ENCODE measurements at places on chromosomes 6 and 20. TPM values are rescaled to one million over a fixed set of nuclear protein-coding genes. Genes with fewer than 3 reads are reported as not detected.

Gene SIGLEC1
- not detected for total RNA-seq

Gene SFTA2
- total RNA-seq = not detected

Gene BTBD9
- 13.4 TPM for total RNA-seq

Gene SIRPB1
- 0.17 TPM for total RNA-seq

Gene CLVS2
- total RNA-seq = not detected

Gene LTB
- not detected for total RNA-seq

Gene BCAS4
- total RNA-seq = 33.7 TPM

DNA sequence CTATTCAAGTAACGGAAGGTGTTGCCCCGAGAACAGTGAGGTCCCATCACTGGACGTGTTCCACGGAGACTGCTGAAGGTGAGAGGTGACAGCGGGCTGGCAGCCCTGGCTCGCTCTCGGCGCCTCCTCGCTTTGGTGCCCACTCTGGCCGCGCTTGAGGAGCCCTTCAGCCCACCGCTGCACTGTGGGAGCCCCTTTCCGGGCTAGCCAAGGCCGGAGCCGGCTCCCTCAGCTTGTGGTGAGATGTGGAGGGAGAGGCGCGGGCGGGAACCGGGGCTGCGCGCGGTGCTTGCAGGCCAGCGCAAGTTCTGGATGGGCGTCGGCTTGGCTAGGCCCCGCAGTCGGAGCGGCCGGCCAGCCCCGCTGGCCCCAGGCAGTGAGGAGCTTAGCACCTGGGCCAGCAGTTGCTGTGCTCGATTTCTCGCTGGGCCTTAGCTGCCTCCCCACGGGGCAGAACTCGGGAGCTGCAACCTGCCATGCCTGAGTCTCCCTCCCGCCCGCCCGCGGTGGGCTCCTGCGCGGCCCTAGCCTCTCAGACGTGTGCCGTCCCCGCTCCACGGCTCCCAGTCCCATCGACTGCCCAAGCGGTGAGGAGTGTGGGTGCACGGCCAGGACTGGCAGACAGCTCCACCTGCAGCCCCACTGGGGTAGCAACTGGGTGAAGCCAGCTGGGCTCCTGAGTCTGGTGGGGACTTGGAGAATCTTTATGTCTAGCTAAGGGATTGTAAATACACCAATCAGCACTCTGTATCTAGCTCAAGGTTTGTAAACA, 77.6 kb downstream of the RNF182 start:
- no peak for DNase-seq

DNA sequence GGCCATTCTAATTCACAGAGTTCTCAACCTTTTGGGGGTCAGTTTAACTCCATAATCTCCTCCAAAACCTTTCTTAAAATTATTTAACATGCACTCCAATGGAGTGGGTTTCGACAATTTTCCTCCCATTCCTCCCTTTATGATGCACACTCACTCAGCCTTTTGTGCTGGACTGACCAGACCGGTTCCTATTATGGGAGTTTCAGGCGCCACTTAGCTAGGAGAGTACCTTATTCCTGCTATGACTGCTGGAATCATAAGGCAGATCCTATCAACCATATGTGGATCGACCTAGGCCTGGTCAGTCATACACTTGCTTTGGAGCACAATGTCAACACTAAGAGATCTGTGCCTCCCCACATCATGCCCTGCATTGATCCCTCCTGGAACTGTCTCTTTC, 63.9 kb upstream of the MOCS1 start:
- no peak for DNase-seq

DNA sequence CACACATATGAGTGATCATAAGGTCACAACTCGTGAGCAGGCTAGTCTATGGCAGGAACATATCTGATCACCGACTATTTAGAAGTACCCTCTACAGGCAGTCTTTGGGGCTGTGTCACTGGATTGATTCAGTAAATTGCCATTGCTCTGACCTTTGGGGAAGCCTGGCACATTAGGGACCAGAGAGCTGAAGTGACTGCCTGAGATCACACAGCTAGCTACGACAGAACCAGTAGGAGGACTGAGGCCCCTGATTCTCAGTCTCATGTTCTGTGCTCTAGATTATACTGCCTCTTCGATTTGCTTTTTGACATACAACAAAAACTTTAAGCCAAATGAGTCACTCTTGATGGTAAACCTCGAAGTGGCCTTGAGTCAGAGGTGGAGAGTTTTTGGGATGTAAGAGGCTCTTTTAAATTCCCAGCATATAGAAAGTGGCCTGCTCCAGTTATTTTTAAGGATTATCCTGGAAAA, 247.5 kb upstream of the SUPT3H start:
- DNase-seq = peak; percentile 82

GRCh38 chr6:94658929-94659328, 918.4 kb upstream of the MANEA start:
- no peak for DNase-seq

GRCh38 chr6:116766506-116767176, 1.1 kb upstream of the FAM162B start:
- DNase-seq = no peak

DNA sequence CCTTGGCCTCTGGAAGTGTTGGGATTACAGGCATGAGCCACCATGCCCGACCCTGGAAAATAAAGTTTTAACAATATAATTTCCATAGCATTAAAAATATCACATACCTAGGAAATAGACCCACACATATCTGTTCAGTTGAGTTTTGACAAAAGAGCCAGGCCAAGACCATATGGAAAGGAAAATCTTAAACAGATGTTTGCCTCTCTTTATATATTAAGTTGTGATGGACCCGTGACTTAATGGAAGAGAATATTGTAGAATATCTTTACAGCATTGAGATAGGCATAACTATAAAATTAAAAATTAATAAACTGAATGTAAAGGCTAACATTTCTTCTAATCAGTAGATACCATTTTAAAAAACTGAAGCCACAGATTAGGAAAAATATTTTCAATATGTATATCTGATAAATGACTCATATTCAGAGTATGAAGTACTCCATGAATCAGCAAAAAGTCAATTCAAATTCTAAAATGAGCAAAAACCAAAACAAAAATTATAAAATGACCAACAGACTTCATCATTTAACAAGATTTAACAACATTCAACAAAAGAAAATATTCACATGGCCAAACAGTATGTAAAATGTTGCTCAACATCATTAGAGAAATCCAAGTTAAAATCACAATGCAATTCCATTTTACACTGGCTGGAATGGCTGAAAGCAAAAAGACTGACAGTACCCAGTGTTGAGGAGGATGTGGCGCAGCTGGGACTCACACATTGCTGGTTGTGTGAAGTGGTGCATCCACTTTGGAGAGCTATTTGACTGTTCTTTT, 43.3 kb downstream of the GTF2H5 start:
- DNase-seq = peak; percentile 47

GRCh38 chr20:58584051-58584824, 66.8 kb upstream of the STX16 start:
- DNase-seq = no peak

- no peak for DNase-seq
Measured at GRCh38 chr20:42340368-42340767, 722.2 kb upstream of the CHD6 start.

DNA sequence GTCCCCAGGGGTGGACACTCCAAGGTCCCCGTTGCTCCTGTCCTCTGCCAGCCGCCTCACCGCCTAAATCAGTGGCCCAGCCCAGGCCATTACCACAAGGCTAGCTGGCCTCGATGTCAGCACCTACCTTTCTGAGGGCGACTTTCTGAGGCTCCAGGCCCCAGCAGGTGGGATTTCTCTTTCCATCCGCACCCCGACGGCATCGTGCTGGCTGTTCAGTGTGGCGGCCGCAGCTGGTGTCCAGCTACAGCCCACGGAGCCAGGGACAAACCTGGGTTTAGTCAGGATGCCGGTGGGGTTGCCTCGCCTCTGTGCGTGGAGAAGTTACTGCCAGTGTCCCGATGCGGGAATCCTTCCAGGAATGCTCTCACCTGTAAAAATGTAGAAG, 60.8 kb downstream of the ERMARD start:
- no peak for DNase-seq

DNA sequence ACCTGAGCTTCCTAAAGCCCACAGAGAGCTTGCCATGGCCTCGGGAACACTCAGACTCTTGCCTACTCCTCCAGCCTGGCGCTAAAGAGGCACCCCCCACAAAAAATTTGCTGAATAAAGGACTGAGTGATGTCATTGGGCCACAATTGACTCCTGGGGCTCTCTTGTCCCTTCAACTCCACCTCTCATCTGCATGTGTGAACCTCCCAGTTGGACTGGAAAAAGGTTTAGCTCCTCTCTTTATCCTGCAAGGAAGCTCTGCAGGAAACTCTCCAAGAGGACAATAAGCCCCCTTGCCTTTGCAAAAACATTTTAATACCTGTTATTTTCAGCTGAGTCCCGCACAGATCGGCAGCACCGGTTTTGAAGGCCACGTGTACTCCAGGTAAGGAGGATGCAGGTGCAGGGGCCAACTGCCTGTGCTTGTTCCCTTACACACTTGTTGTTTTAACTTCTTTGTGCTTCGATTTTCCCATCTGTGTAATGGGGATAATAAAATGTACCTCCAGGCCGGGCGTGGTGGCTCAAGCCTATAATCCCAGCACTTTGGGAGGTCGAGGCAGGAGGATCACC, 107.3 kb downstream of the TFAP2C start:
- DNase-seq = no peak

DNA sequence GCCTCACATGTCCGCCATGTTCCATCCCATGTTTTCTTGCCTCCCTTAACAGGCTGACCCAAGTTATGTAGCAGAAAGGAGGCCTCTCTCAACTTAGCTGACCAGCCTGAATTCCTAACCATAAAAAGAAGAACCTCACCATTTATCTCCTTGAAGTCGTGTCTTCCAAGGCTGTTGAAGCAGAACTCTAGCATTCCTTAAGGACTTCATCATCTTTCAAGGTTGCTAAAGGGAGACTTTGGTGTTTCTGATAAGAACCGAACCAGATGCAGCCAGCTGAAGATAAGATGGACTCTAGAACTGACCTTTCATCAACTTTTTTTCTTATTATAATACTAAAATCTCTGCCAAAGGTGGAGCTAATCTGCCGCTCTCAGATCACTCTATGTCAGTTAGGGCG, 571.7 kb upstream of the SLC35B3 start:
- DNase-seq = no peak

DNA sequence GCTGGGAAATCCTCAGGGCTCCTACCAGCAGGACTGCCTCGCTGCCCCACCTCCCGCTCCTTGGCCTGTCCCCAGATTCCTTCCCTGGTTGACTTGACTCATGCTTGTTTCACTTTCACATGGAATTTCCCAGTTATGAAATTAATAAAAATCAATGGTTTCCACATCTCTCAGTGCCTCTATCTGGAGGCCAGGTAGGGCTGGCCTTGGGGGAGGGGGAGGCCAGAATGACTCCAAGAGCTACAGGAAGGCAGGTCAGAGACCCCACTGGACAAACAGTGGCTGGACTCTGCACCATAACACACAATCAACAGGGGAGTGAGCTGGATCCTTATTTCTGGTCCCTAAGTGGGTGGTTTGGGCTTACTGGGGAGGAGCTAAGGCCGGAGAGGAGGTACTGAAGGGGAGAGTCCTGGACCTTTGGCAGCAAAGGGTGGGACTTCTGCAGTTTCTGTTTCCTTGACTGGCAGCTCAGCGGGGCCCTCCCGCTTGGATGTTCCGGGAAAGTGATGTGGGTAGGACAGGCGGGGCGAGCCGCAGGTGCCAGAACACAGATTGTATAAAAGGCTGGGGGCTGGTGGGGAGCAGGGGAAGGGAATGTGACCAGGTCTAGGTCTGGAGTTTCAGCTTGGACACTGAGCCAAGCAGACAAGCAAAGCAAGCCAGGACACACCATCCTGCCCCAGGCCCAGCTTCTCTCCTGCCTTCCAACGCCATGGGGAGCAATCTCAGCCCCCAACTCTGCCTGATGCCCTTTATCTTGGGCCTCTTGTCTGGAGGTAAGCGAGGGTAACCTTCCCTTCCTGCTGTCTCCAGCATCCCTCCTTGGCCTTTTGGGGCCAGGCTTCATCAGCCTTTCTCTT, at the start of gene CFB:
Gene CFB (plus strand): TSS at position 589 of the 863 bp plus-strand sequence. CDS start 127 bp downstream, at position 716.
- DNase-seq = peak; percentile 85

GRCh38 chr20:56843386-56843785, 214.3 kb downstream of the TFAP2C start:
- DNase-seq = no peak

DNA sequence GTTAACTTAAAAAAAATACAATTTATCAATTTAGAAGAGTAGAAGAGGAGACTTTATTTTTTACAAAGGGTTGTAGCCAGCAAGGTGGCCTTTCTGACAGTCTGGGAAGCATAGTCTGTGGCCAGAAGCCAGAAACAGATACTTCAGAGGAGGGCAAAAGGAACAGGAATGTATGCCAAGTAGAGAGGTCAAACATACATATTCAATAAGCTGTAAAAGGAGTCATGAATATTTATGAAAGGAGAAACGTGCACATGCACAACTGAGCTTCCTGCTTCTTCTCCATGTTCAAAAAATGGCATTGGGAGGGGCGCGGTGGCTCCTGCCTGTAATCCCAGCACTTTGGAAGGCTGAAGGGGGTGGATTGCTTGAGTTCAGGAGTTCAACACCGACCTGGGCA, 43.9 kb upstream of the FAM184A start:
- DNase-seq = no peak

DNA sequence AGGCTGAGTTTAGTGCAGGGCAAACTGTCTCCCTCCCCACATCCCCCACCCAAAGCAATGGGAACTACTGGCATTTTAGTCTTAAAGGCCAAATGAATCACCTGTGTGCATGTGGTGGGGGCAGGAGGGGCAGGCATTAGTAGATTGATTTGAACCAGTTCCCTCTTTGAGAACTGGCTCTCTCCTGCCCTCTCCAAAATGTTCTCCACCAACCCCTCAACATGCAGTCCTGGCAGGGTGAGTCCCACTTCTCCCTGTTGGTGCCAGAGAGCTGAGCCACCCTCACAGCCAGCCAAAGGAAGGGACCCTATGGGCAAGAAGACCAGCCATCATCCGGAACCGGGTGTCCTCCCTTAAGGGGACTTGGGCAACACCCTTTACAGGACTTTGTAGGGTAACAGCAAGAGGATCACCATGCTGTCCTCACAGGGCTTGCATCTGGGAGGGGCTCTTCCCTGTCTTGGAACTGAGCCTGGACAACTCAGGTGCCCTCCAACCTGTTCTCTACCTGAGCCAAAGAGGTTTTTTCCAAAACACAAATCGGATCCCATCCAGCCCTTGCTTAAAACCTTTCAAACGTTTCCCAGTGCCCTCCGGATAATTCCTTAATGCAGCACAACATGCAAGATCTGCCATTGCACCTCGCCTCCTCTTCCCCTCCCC, 80.6 kb downstream of the MRPL14 start:
- DNase-seq = no peak

DNA sequence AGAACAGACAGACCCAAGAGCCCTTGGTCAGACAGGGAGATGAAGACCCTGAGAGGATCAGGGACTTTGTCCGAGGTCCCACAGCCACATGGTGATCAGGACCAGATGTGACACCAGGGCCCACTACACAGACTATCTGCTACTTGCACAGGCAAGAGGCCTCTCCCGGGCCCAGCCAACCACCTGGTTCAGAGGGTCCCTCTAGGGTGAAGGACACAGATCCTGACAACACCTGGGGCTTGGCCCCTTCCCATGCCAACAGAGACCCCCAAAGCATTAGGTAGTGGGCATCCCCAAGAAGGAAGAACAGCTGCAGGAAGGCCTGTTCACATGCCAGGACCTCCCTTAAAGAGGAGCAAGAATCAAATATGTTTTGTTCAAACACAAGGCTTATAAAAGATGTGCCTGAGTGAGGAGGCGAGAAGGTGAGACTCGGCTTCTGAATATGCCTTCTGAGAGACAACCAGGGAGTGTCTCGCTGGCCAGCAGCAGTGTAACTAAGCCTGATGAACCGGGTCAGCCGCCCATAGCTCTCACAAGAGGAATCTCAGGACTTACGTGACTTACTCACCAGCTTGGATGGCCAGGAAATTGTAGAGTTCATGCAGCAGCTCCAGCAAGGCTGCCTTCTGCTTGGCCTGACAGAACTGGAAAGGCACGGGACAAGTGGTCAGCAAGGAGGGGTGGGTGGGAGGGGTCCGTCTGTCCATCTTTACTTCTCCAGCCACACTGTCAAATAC, 5.0 kb downstream of the LEMD2 start:
- no peak for DNase-seq
